ENCODE measurements at places on chromosomes 11 and 22. TPM values are rescaled to one million over a fixed set of nuclear protein-coding genes. Genes with fewer than 3 reads are reported as not detected.

The RAPSN gene
- 0.79 TPM for total RNA-seq

The NPTXR gene
- total RNA-seq: 0.43 TPM

The C22orf31 gene
- not detected for total RNA-seq

The BIK gene
- 3.5 TPM for total RNA-seq

The LRRC56 gene
- total RNA-seq: 0.22 TPM

The TMEM132A gene
- 75.8 TPM for total RNA-seq

The RAD9A gene
- total RNA-seq: 18.8 TPM

The GDPD4 gene
- total RNA-seq: not detected

The SERPIND1 gene
- not detected for total RNA-seq

The PDGFB gene
- total RNA-seq: 33.0 TPM

The MICAL3 gene
- total RNA-seq: 170 TPM

The JHY gene
- 5.5 TPM for total RNA-seq

The OR10A2 gene
- not detected for total RNA-seq

The WBP2NL gene
- 1.2 TPM for total RNA-seq

The CDC45 gene
- total RNA-seq: 5.5 TPM

The SAA4 gene
- not detected for total RNA-seq

The MMP7 gene
- total RNA-seq: not detected

The BTBD18 gene
- total RNA-seq: not detected

The LRFN4 gene
- total RNA-seq: 20.8 TPM

Data from placental epithelial cell (primary cell).